ENCODE measurements at places on chromosomes 16 and 17.

- no peak for DNase-seq
These were observed 247.3 kb upstream of the RPL38 start for GRCh38 chr17:73956169-73956568.

DNA sequence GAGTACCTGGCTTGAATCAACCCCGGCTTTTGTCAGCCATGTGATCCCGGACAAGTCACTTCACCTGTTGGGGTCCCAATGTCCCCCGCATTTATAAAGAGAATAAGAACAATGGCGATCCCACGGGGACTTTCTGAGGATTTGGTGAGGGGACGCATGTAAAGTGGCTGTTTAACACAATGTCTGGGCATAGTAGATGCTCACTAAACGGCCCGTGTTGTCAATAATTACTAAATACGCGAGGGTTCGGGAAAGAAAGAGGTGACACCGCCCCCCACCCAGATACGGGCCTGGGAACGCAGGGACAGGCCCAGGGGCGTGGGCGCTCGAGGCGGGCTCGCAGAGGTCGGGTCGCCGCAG is 1.8 kb downstream of the SYNGR3 start:
- DNase-seq = no peak

- DNase-seq = no peak
These were observed 7.6 kb downstream of the ZFPM1 start for GRCh38 chr16:88460496-88461330.

GRCh38 chr17:1229349-1229899 is 40.8 kb upstream of the BHLHA9 start:
- peak; percentile 24 for DNase-seq

GRCh38 chr17:44940317-44940716 is 7.3 kb downstream of the KIF18B start:
- peak; percentile 27 for DNase-seq

GRCh38 chr17:31093866-31094599 is 744 bp upstream of the NF1 start:
- DNase-seq = no peak

DNA sequence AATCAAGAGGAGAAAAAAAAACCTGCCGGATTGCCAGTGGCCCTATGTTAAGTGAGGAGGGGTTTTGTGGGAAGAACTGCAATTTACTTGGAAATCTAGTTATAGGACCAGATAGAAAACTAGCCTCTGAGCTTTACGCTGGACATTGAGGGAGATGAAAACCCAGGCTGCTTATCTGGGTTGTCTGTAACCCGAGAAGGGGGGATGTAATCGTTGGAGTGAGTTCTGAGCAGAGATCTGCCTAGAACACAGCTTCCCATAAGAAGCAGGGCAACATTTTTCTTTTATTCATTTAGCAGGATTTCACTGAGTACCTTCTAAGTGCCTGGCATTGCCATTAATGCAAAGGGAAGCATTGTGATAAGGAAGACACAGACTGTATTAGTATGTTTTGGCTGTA is 70.6 kb downstream of the KATNIP start:
- DNase-seq = no peak

DNA sequence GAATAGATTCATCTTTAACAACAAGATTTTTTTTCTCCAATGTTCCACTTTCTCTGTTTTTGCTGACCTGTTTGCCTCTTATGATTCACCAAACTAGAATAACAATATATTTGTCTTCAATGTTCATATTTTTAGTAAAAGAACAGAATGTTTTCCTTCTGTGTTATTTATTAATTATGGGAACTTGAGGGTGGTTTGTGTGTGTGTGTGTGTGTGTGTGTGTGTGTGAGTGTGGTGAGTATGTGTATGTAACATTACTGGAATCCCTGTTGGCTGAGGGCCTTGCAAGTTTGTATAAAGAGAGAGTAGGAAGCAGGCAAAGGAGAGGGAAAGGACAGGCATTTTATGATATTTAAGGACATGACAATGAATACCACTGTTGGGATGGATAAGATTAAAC is 13.8 kb downstream of the STXBP4 start:
- no peak for DNase-seq

DNA sequence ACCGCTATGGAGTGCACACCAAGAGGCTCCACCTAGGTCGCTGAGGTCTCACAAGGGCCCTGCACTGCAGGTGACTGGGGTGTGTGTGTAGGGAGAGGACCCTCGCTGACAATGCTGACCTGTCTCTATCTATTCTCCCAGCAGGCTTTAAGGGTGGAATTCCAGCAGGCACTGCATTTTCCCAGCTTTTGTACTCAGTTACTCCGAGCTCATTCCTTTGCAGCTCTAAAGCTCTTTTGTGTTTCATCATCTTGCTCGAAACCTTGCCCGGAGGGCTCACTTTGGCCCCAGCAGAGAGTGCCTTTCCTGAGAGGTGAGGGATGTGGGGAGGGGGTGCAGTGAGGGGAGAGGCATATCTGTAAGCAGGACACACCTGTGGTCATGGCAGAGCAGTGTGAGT is 39.3 kb downstream of the SMPD3 start:
- DNase-seq = no peak

GRCh38 chr16:87607223-87607622 is 4.9 kb downstream of the JPH3 start:
- no peak for DNase-seq

Data from ELR (cell line).